ENCODE measurements at places on chromosomes 2 and 18.

DNA sequence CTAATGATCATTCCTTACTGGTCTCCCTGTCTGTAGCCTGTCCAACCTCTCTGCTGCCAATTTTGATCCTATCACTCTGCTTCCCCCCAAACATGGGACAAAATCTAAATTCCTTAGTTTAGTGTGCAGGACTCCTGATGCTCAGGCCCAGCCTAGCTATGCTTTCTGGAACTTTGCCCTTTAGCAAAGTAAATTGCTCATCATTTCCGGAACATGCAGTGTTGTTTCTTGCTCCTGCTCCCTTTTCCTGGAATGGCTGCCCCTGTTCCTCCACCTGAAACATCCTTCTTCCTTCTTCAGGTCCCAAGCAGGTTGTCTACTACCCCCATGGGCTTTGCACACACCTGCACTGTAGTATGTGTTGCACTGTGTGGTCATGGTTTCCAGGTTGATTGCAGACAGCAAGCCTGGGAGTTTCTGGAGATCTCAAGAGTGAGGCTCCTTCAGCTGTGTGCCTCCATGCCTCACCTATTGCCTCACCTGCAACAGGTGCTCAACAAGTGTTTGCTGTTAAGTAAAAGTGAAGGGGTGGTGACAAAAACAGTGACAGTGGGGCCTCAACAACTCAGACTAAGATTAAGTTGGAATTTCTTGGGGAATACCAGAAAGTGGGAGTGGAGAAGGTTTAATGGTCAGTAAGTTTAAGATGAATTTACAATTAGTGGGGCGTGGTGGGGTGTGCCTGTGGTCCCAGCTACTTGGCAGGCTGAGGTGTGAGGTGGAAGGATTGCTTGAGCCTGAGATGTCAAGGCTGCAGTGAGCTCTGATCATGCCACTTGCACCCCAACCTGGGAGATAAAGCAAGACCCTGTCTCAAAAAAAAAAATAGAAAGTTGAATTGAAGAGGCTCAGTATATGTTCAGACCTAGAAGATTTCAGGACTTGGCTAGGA is 120.0 kb downstream of the DNAH6 start:
- no peak for DNase-seq

GRCh38 chr2:186639939-186640338 is 50.1 kb downstream of the ITGAV start:
- DNase-seq = no peak

DNA sequence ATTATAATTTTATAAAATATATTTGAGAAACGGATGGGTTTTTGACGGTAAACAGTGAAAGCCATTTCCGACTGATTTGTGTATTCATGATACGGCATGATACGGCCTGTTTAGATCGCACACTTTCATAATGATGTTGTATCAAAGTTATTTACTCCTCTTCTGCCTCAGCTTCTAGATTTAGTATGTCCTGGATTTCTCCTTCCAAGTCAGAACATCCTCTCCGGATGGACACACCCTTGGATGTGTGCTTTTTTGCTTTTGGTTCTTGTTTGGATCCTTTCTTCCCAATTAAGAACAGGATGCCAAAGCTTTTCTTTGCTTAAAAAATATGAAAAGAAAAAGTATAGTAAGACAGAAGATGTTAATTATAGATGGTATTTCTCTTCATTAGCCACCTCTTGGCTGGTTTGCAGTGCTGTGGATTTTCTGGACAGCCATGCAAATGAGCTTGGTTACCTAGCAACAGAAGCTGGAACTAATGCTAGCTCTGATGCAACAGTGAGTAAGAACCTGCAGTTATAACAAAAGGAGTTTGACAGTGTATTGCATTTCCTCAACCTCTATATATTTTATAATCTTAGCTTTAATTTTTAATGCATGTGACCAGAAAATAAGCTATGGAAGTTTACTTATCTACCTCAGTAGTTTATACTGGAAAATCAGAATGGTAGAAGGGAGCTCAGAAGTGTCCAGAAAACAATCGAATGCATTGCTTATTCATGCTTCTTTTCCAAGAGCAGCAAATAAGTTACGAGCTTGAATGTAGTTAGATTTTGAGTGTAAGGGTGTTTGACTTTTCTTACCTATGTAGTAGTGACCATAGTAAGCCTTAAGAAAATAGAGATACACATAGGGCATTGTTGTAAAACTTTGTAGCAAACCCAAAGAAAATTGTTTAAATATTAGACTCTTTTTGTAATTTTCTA is 27.9 kb downstream of the RMND5A start:
- DNase-seq = no peak

DNA sequence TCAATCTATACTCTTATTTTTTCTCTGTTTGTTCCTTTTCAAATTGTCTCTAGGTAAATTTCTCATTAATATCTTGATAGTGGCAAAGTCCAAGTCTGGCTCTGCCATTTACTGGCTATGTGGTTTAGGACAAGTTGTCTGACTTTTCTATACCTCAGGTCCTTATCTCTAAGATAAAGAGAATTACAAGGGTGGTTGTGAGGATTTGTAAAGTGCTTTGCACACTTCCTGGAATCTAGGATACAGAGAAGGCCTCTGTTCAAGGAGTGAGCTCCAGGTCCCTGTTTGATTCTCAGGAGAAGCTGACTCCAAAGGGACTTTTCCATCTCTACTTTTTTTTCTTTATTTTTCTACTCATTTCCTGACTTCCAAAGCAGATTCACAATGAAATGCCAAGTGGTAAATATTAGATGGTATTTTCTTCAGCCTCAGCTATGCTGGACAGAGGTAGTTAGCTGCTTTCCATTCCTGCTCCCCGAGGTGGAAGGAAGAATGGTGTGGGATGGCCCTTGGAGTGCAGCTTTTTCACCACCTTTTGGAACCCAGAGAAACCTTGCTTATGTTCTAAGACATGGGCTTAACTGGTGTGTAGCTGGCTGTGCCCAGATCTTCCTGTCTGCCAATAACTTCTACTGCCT is 90.5 kb downstream of the GALNT1 start:
- no peak for DNase-seq

GRCh38 chr2:121128741-121129659 is 156.0 kb downstream of the TFCP2L1 start:
- DNase-seq = no peak

- DNase-seq = no peak
These were observed 66.1 kb upstream of the CDC42EP3 start for GRCh38 chr2:37737507-37737906.

- DNase-seq = no peak
These were observed 14.2 kb upstream of the TUBB6 start for GRCh38 chr18:12293831-12294230.

DNA sequence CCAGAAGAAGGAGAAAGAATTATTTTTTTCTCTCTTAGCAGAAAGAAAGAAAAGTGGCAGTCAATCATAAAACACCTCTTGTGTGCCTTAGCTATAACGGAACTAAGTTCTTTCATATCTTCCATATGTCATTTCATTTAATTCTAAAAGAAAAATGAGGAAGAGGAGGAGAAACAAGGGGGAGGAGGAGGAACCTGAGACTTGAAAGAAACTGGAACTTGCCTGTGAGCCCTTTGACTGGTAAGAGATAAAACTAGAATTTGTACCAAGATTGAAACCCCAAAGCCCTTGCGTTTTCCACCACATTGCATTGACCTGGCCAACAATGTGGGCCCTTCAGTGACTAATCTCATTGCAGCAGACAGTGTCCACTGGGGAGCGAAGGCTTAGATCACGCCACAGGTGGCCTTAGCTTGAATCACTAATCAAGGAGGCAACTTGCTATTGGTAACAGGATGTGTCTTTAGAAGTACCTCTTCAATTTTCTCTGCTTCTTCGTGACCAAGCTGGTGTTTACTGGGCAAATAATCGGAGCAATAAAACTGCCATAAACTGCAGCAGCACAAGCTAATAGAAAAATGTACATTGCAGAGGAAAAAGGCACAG is 307.9 kb downstream of the CLIP4 start:
- DNase-seq = no peak

DNA sequence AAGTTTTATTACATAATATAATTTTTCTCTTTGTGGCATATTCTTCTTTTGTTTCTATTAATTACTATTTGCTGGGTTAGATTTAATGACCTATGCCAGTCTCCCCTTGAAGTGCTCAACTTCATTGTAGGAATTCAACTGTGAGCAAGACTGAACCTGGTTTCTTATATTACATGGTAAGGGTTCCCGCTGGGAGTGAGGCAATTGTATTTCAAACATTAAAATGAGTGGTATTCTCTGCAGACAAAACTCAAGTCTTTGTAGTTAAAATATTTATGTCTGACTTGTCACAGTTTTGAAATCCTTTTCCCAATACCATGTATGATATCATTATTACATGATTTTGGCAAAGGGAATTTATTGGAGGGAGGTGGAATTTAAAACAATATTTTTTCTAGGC is 278.7 kb downstream of the GULP1 start:
- DNase-seq = no peak

- DNase-seq = no peak
These were observed 8.2 kb upstream of the ZEB2 start for GRCh38 chr2:144528108-144528507.

DNA sequence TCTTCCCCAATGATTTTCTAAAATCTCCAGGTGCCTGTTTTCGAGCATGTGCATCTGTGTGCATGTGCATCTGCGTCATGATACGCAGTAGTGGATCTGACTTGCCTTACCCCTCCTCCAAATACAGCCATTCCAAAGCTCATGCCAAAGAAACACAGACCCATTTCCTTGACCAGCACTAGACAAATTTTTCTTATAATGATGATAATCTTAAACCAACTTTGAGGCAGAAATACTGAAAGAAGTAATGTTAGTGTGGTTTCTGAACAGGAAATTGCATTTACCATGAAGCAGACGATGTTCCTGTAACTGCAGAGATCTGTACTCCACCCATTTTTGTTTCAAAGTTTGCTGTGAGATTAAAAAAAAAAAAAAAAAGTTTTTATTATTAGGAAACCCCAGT is 25.6 kb downstream of the CYTIP start:
- DNase-seq = no peak

DNA sequence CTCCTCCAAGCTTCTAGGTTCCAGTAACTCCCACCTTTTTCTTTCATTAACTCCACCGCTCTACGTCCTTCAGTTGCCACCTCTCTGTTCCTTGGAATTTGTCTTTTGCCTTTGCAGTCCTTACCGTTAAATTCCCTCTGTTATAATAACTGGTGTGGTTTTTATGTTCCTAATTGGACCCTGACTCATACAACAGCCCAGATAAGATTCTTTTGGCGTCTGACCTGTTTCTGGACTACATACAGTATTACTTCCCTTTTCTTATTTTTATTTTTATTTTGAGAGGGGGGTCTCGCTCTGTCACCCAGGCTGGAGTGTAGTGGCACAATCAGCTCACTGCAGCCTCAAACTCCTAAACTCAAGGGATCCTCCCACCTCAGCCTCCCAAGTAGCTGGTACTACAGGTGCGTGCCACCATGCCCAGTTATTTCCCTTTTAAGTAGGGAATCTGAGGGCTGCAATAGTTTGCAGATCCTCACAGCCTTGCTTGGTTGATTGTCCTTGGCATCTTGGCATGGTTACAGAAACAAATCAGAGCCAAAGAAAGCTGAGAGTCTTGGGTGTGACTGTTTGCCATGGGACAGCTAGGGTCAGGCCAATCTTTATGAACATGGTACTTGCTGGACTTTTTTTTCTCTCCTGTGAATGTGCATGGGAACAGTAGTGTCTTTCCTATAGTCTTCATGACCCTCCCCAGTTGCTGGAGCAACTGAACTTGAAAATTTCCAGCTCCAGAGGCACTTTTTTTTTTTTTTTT is 22.0 kb downstream of the TCF23 start:
- no peak for DNase-seq

DNA sequence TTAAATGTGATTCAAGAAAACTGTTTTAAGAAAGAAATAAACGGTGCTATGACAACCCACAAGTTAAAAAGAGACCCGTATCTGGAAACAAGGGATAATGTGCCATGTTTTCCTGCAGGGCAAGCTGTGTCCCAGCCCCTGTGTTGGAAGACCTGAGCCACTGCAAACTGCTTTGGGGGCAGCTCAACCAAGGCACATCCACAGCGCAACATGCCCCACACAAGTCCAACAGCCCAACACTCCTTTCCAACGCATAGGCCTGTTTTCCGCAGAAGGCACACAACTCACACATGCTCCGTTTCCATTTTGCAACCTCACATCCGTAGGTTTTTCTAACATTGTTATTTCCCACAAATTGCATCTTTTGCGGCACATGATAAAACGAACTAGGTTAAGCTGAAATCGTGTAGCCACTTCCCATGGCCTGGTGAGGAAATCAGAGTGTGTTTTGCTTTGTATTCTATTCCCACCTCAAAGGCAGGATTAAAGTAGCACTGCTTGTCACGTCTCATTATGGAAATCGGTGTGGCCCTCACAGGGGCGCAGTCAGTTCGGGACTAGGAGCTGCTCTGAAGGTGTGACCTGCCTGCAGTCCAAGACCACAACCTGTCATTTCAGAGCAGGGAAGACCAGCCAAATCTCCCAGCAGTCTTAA is 50.5 kb upstream of the ZNF516 start:
- no peak for DNase-seq
